ENCODE measurements at places on chromosomes 4 and X.

- no peak for DNase-seq
These were observed 75.1 kb upstream of the TMEM164 start for GRCh38 chrX:109927663-109928273.

DNA sequence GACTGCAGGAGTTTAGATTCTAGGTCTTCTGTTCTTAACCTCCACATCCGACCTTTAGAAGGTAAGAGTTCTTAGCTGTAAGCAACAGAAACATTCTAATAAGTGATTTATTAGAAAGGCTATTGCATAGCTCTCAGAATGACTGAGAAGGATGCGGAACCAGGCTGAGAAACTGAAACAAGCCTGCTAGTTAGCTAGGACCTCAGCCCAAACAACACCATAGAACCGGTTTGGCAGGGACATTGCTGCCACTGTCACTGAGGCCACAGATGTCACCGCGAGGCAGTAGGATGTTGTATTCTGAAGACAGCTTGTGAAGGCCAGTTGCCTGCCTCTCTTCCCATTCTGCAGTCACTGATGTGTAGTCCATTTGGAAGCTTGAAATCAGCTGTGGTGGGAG is 160.0 kb upstream of the ARX start:
- DNase-seq = no peak

DNA sequence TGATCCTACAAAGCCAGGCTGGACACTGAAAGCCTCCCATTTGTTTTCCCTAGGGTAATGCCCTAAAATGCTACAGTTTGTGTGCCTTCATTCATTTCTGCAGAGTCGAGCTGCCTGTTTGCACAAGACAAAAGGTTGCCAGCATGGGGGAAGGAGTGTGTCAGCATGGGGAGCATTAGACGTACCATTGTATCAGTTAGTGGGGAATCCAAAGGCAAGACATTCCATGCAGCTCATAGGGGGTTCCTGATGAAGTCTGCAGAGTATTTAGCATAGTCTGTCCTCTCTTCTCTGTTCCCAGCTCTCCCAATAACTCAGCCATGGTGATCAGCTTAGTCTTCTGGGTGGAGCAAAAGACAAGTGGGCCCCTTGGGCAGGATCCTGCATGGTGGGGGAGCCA is 276.9 kb upstream of the PCDH7 start:
- DNase-seq = no peak

DNA sequence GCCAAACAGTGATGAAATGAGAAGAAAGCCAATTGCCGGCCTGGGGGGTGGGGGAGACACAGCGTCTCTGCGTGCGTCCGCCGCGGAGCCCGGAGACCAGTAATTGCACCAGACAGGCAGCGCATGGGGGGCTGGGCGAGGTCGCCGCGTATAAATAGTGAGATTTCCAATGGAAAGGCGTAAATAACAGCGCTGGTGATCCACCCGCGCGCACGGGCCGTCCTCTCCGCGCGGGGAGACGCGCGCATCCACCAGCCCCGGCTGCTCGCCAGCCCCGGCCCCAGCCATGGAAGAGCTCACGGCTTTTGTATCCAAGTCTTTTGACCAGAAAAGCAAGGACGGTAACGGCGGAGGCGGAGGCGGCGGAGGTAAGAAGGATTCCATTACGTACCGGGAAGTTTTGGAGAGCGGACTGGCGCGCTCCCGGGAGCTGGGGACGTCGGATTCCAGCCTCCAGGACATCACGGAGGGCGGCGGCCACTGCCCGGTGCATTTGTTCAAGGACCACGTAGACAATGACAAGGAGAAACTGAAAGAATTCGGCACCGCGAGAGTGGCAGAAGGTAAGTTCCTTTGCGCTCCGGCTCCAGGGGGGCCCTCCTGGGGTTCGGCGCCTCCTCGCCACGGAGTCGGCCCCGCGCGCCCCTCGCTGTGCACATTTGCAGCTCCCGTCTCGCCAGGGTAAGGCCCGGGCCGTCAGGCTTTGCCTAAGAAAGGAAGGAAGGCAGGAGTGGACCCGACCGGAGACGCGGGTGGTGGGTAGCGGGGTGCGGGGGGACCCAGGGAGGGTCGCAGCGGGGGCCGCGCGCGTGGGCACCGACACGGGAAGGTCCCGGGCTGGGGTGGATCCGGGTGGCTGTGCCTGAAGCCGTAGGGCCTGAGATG is at the start of gene SHOX:
Gene SHOX (plus strand): TSS at position 180 of the 885 bp plus-strand sequence. CDS start 107 bp downstream, at position 287.
- peak; percentile 97 for DNase-seq

Measured in EH (cell line).